M059J (cell line): ENCODE measurements at places on chromosomes 3 and 15. TPM values are rescaled to one million over a fixed set of nuclear protein-coding genes. Genes with fewer than 3 reads are reported as not detected.

HYAL1 gene
- total RNA-seq, result not detected in 2 replicates

UTS2B gene
- 0.57 and 10.3 TPM in 2 replicates for total RNA-seq

LAMB2 gene
- 229 and 329 TPM in 2 replicates for total RNA-seq

SERINC4 gene
- not detected in 2 replicates for total RNA-seq

UBP1 gene
- total RNA-seq, result 23.9 and 25.9 TPM in 2 replicates

PRC1 gene
- total RNA-seq, result 262 and 342 TPM in 2 replicates

ALDH1L1 gene
- total RNA-seq, result 0.54 and 1.2 TPM in 2 replicates

OIP5 gene
- 37.9 and 61.9 TPM in 2 replicates for total RNA-seq

POPDC2 gene
- 0.12 TPM in 1 of 2 replicates, not detected in the other for total RNA-seq

SHF gene
- 0.96 and 1.5 TPM in 2 replicates for total RNA-seq

IRAK2 gene
- 7.6 and 8.2 TPM in 2 replicates for total RNA-seq

CP gene
- 2.7 and 3.4 TPM in 2 replicates for total RNA-seq

HHATL gene
- not detected in 2 replicates for total RNA-seq

AGBL1 gene
- not detected in 2 replicates for total RNA-seq

SLC12A1 gene
- total RNA-seq, result 0.05 TPM in 1 of 2 replicates, not detected in the other

TIGIT gene
- not detected in 2 replicates for total RNA-seq

COL6A6 gene
- total RNA-seq, result not detected in 2 replicates

B3GALNT1 gene
- 52.8 and 55.3 TPM in 2 replicates for total RNA-seq

GXYLT2 gene
- total RNA-seq, result 2.3 and 7.7 TPM in 2 replicates

CPA3 gene
- 0.17 and 0.30 TPM in 2 replicates for total RNA-seq

ANKRD34C gene
- not detected in 2 replicates for total RNA-seq

ECE2 gene
- total RNA-seq, result not detected in 2 replicates
